ENCODE measurements at places on chromosomes 12 and 14.
A peak's percentile ranks its signal among the peaks of the same experiment; 100 is the strongest.

- no peak for DNase-seq
Measured at GRCh38 chr12:38689704-38690103, 215.7 kb downstream of the CPNE8 start.

DNA sequence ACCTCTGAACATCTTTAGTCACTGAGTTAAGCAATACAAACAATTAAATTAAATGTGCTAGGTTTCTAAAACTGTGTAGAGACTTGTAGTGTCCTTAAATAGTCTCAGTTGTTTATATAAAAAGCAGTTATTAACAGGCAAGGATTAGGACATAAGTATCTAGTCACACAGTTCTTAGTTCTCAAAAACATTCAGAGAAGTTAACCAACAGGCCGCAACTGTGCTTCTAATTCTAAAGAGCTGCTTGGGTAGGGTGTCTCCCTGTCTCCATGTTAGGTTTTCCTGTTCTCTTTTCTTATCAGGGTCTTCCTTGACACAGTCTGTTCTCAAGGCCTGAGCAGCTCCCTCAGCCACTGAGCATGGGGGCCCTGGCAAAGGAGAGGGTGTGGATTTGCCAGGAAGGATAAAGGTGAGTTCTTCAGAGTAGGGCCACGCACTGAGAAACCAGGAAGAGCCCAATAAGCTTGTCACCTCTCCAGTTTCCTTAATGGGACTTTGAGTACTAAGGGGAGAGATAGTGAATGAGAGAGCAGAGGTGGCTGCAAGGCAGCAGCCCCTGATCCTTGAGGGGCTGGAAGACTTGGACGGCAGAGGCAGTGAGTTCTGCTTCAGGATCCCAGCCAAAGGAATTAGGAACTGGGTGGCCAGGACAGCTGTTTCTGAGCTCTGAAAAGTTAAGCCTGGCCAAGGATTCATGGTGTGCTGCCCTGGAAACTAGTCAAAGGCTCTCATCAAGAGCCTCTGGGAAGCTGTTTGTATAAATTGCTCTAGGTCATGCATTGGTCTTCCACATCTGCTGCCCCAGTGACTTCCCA, 177.3 kb downstream of the MYRFL start:
- DNase-seq = peak; percentile 16

DNA sequence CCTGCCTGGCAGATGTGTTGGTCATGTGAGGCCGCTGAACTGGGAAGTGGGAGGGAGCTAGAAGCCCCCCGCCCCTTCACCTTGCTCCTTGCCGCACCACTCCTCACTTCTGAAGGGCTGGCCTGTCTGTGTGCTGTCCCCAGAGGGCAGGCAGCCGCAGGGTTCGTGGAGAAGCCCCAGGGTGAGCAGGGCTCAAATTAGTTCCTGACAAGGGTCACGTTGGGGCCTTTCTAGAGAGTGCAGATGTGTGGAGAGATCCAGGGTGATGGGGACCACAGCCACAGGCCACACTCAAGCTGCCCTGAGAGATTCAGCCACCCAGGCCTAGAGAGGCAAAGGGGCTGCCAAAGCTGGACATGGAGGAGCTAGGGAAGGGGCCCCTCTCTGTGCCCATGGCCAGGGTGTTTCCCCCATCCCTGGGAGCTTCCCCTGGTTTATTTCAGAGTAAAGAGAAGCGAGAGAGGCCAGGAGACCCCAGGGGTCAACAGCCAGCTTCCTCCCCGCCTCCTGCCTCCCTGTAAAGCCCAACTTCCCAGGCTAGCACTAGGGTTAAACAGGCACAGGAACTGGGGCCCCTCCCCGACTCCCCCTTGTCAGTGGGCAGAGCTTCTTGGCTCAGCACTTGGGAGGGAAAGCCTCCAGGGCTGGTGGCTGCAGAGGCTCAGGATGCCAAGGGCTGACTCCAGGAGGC, 16.2 kb downstream of the SLC25A29 start:
- no peak for DNase-seq

DNA sequence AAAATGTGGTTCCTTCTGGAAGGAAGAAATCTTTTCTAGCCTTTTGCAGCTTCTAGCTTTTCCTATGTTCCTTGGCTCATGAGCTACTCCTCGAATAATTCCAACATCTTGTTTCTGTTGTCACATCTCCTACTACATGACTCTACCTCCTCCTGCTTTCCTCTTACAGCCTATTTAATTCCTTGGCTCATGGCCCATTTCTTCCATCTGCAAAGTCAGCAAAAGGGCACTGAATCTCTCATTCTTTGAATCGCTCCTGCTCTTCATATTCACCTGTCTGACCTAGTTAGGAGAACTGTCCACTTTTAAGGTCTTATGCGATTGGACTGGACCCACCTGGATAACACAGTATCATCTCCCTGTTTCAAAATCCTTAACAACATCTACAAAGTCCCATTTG, 15.8 kb downstream of the PRKD1 start:
- DNase-seq = no peak

GRCh38 chr14:68235011-68235410, 415.4 kb downstream of the RAD51B start:
- no peak for DNase-seq

DNA sequence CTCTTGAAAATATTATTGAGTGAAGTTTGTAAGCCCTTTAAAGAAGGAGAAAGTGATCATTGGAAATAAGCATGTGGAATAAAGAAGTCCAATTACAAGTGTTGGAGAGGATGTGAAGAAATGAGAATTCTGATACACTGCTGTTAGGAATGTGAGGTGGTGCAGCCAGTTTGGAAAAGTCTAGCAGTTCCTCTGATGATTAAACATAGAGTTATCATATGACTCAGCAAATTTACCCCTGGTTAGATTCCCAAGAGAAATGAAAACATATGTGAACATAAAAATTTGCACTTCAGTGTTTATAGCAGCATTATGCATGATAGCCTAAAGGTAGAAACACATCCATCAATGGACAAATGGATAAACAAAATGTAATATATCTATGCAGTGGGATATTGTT, 319.9 kb downstream of the AEBP2 start:
- no peak for DNase-seq

- DNase-seq = no peak
Measured at GRCh38 chr12:96361074-96361473, 39.2 kb downstream of the CDK17 start.

DNA sequence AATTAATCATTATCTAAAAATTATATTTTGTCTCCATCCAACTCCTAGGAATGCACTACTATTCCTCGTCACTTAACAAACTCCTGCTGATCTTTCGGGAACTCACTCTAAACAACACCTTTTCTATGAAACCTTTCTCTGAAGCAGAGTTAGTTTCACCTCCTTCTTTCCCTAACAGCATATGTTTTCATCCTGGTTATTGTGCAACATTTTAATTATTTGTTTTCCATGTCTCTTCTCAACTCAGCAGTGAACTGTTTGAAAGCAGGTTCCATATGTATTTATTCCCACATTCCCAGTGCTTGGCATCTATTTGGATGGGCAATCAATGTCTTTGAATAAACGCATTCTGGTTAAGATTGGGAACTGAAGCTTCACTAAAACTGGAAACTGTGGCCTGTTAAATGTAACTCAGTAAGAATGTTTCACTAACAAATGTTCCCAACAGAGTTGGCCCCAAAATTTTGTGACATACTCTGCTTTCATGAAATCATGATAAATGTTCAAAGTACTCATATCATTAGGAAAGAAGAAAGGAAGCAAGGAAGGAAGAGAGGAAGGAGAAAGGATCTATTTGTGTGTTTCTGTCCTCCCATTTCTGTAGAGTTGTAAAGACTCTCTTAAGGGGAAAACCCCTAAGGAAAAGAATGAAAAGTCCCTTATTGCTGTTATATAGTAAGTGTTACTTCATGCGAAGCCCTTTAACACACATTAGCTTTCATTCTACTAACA, 13.9 kb upstream of the LGR5 start:
- DNase-seq = no peak

DNA sequence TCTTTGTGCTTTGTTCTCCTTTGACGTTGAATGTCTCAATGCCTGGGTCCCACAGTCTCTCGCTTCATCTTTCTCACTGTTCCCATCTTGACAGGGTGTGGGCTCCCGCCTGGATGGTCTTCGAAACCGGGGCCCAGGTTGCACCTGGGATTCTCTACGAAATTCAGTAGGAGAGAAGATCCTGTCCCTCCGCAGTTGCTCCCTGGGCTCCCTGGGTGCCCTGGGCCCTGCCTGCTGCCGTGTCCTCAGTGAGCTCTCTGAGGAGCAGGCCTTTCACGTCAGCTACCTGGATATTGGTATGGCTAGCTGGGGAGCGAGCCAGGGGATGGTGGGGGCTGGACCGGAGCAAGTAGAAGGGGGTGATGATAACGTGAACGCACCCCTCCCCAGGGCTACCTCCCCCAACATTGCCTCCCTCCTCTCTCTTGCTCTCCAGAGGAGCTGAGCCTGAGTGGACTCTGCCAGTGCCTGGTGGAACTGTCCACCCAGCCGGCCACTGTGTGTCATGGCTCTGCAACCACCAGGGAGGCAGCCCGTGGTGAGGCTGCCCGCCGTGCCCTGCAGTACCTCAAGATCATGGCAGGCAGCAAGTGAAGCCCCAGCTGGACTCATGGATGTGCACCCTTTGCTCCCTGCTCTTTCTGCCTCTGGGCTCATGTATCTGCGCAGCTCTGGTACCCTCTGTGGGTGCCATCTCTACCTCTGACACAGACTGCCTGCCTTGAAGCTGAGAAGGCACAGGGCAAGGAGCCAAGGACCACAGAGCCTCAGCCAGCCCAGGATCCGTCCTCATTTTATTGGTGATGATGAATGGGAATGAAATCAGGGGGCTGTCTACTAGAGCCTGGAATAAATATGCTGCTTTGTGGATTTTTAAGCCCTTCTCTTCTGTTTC, 1.5 kb downstream of the NPFF start:
- no peak for DNase-seq

GRCh38 chr12:109052097-109052413, 321 bp upstream of the USP30 start:
- DNase-seq = no peak

DNA sequence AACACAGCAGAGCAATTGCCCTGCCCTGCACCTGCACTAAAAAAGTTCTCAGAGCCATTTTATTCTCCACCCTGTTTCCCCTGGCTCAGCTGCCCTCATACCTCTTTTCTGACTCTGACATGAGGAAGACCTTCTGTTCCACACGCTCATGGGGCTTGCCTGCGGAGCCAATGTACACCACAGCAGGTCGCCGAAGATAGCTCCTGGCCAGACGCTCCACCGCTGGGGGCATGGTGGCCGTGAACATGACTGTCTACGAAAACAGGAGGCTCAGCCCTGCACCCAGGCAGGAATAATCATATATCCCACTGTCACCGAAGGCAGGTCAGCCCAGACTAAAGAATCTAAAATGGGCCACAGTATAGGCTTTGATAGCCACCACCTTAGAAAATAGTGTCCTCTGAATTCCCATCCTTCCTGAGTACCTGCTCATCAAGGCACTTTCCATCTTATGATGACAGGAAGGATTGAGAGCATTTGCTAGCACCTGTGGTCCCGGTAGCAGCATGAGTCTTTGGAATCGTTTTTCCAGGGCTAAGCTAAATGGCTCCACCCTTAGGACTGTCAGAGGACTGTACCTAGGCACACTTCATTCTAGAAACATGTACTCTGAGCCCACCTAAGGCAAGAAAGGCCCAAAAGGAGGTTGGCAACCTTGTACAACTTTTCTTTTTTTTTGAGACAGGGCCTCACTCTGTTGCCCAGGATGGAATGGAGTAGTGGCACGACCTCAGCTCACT, 14.2 kb downstream of the CACNB3 start:
- DNase-seq = no peak

DNA sequence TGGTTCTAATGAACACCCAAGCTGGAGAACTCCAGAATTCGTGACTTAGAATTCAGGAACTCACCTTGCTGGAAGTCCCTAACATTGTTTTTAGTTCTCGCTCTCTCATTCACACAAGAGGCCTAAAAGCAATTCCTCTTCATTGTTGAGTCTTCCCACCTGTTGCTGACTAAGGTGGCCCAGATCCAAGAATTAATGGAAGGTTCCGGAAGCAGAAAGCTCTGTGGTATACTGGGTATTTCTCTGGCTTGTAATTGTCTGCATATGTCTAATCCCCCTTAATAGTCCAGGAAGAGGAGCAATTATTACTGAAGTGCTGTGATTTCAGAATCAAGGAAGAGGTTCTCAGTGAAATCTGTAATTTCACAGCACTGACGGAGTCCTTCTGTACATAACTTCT, 31.4 kb downstream of the TMEM233 start:
- no peak for DNase-seq

GRCh38 chr12:98344046-98344930, 171.1 kb upstream of the TMPO start:
- no peak for DNase-seq

DNA sequence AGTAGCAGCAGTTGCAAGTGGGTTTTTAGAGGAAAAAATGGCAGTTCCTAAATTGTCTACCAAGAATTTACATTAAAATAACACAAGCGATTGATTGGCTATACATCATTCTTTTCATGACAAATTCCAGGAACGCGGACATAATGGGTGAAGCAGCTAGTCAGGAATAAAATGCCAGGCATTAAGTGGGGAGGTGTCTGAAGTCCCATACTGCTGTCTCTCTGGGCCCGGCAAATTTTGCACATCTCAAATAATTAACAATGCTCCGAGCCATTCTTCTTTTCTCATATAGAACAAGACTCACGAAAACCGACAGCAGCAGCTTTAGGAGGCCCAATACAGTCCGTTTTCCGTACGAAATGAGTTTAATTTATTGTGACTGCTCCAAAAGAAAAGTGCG, 696 bp downstream of the RPL36AL start:
- DNase-seq = no peak

- no peak for DNase-seq
Measured at GRCh38 chr14:55136241-55136640, 7.2 kb downstream of the LGALS3 start.

DNA sequence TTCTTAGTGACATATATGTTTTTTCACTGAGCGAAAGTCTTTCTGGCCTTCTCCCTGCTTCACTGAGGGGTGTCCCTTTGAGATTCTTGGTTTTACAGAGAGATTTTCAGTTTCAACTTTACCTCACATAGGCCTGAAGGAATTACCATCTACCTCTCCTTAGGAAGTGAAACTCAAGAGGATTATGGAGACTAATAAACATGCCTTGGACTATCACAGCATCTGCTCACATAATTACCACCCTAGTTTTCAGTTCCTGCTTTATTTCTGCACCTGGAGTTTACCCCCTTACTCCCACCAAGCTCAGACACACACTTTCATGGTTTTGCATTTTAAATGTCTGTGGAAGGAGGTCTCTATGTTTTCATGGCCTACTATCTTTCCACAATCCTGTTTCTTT, 118.3 kb upstream of the SCAF11 start:
- no peak for DNase-seq

GRCh38 chr12:2583091-2583497, 211.7 kb upstream of the FKBP4 start:
- DNase-seq = peak; percentile 50

DNA sequence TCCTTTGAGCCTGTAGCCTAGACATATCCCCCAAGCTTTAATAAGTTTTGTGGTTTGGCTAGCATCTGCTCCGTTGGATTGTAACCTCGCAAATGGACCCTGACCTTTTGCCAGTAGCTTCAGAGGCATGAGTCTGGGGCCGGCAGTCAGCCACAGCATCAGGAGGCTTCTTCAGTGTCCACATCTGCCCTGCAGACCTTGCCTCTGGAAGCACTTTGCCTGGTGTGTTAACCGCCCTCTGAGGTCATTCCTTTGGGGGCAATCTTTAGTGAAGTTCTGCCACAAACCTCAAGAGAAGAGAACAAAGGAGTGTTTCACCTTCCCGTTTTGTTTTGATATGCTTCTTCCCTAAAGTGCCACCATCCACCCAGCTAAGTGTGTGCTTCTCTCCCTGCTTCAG, 71.4 kb downstream of the GNS start:
- no peak for DNase-seq

GRCh38 chr14:37060496-37061260, 111.7 kb downstream of the SLC25A21 start:
- no peak for DNase-seq

Measured in tibial nerve (tissue), 4 donors.